A549 treated with dexamethasone at 1 μM for 4 hours (cell line): ENCODE measurements at places on chromosomes 11 and 22. TPM values are rescaled to one million over a fixed set of nuclear protein-coding genes. Genes with fewer than 3 reads are reported as not detected.

The NLRP14 gene
- not detected in 5 replicates for total RNA-seq

The TMEM134 gene
- 37.1 to 67.8 TPM (median 58.9 TPM) in 5 replicates for total RNA-seq

The TMEM45B gene
- 0.04 to 0.18 TPM (median 0.11 TPM) in 5 replicates for total RNA-seq

The MIOX gene
- total RNA-seq = 0.07 TPM in 1 of 5 replicates, not detected in the others
